GOT3 (cell line): ENCODE measurements at places on chromosomes 3 and 15.
A peak's percentile ranks its signal among the peaks of the same experiment; 100 is the strongest.

DNA sequence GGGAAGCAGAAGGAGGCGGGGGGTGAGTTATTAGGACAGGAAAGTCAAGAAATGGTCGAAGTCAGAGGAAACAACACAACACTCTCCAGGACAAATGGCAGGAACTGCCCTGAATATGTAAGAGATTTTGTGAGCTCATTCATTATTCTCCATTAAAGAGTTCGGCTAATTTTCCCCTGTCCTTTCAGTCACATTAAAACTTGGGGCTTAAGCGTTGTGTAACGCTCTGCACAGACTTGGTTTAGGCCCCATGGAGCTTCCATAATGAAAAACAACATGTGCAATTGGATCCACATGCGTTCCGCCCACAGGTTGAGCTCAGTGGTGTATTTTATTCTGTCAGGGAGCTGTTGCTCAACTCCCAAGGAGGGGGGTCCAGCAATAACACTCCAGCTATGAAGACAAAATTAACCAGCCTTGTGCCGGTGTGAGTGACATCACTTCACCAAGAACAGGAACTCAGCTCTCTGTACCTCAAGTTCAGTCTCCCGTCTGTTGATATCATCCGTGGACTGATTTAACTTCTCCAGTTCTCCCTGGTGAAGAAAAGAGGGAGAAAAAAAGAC is 2.3 kb downstream of the SH3BP5 start:
- DNase-seq, result no peak

- no peak for DNase-seq
Observed at GRCh38 chr15:79004336-79004735, 59.5 kb upstream of the CTSH start.

DNA sequence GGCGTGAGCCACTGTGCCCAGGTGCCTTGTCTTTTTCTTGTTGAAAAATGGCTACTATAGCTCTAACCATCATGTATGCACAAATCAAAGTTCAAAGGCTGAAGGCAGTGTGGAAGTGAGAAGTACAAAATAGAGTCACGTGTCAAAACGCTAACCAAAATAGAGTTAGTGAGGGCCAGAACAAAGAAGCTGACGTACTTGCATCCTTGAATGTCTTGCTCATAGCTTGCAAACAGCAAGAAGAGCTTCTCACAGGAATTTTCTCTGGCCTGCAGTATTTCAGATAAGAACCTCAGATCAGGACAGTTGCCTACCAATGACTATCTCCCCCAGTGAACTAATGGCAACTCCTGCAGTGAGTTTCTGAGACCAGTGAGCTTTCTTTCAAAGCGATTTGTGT is 713.5 kb downstream of the GRM7 start:
- DNase-seq, result no peak

DNA sequence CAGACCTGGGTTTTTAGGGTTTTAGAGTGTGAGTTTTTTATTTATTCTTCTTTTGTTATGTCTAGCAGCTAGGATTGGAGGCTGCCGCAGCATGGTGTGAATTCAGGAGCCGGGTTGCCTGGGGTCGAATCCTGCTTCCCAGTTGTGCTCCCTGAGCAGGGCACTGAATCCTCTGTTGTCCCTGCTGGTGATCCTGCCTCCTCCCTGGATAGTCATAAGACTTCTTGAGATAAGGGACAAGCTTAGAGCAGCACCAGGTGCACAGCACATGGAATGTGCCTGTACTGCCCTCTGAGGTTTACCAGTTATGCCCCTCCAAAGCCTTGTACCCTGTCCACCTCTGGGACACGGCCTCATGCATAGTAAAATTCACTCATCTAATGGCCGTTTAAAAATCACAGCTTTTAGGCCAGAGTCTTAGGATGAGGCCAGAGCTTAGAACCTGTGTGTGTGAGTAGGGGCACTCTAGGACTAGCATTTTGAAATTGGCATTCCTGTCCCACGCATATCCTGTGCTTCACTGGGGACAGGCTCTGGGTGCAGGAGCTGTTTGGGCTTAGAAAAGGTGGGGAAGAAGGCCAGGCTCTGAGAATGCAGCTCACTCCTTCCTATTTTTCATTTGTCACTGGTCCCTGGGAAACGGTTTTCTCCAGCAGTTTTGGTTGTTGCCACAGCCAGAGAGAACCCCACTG is 47.7 kb downstream of the CHCHD6 start:
- DNase-seq, result no peak

GRCh38 chr3:187717572-187717971 is 15.2 kb upstream of the RTP2 start:
- no peak for DNase-seq

GRCh38 chr3:127593178-127593577 is 2.6 kb upstream of the TPRA1 start:
- no peak for DNase-seq

GRCh38 chr3:53154881-53155285 is 6.1 kb upstream of the PRKCD start:
- DNase-seq, result peak; percentile 27

- no peak for DNase-seq
Observed at GRCh38 chr3:133273346-133273745, 126.5 kb upstream of the BFSP2 start.

DNA sequence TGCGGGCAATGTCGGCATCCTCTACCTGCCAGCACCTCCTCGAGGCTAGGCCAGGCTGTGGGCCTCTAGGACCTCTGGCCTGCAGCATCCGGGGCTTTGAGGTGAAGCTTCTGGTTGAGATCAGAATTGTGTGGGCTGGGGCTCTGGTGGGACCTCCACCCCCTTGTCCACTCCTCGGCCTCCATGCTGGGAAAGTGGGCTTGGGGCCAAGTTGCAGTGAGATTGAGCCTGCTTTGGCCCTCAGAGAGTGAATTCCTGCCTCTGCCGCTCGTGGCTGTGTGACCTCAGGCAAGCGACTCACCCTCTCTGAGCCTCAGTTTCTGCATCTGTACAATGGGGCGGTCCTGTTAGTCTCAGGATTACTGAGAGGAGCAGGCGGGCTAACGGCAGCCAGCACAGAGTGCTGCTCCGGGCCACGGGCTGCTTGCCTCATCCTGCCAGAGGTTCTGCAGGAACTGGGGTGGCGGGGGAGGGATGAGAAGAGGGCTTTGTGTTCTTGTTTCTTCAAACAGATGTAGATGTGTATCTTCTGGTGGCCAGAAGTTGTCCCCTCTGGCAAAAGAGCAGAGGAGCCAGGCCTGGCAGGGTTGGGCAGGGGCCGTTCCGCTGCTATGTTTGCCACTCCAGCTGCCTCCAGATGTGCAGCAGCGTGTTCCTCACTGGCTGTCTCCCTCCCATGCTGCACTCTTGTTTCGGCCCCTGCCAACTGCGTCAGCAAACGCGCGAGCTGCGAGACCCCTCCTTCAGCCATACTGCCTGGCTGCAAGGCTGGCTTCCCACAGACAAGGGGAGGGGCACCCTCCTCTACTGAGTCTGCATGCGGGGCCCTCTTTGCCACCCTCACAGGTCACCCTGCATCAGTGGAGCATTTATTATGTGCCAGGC is 33.7 kb downstream of the FBLN2 start:
- no peak for DNase-seq

DNA sequence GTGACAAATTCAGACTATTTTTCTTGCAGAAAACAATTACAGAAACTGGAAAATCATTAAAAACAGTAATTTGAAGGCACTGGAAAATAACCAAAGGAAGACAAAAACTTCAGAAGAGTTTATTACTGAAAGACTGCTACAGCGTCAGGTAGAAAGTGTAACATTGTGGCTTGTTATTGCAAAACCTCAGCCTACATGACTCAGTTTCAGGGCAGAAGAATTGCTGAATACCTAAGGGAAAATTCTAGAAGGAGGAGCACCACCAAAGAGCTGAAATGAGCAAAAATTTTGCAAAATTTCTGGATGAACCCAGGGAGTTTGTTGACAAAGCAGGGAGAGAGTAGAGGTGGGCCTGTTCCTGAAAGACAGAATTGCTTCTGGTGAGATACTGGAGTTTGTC is 219.6 kb downstream of the C3orf38 start:
- no peak for DNase-seq

DNA sequence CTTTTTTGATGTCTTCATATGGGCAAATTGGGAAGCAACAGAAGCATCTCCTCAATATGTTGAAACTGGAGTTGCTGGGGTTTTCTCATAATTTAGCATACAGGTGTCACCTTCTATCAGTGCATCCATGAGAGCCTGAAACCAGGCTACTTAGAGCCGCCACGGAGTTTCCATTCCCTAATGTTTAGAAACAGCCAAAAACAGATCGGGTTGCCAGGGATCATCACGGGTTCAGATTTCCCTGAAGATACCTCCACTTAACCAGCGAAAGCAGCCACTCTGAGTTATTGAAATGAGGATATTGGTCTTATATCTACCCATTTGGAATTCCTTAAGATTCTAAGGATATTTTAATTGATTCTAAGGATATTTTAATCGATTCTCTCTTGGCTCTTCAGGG is 14.5 kb downstream of the TERB2 start:
- no peak for DNase-seq

- DNase-seq, result no peak
Observed at GRCh38 chr15:40398413-40398873, 7.2 kb upstream of the IVD start.

- no peak for DNase-seq
Observed at GRCh38 chr15:57649138-57649537, 57.4 kb upstream of the POLR2M start.

DNA sequence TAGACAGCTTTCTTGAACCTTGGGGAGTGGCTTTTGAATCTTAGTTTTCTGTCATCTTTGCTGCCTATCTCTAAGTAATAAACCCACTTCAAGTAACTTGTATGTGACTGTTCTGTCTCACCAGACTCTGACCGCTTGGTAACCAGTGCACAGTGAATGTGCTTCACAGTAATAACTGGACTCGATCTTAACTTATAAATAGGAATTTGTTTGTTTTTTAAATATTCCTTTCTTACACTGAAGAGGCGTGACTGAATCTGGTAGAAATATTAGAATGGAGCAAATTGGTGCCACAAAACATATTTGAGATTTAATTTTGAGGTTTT is 318.0 kb downstream of the GBE1 start:
- DNase-seq, result no peak

GRCh38 chr3:46845860-46846623 is 17.2 kb downstream of the MYL3 start:
- peak; percentile 53 for DNase-seq

DNA sequence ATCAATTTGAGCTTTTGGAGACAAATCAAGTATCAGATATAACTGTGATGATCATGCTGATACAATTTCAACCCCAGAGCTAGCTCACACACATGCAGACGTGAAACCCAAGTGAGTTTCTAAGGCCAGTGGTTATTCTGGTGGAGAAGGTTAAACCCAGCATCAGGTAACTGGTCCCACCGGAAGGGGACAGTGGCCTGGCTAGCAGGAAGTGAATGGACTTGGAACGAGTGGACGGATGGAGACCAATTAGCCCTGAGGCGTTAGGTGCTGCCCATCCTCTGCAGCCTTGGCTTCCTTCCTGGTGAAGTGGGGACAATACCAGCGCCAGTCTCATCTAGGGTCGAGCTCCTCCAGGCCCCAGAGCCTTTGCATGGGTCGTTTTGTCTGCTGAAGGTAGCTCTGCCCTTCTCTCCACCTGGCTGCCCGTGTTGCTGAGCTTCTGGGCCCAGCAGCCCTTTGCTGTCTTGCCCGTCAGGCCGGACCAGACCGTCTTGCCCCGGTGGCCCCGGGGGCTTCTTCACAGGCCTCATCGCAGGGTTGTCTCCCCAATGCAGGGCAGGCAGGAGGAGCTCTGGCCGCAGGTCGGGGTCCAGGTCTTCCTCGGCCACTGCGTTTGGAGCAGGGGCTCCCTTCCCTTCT is 915 bp upstream of the KCTD6 start:
- DNase-seq, result no peak

GRCh38 chr3:39750712-39751111 is 58.7 kb upstream of the MYRIP start:
- DNase-seq, result no peak

DNA sequence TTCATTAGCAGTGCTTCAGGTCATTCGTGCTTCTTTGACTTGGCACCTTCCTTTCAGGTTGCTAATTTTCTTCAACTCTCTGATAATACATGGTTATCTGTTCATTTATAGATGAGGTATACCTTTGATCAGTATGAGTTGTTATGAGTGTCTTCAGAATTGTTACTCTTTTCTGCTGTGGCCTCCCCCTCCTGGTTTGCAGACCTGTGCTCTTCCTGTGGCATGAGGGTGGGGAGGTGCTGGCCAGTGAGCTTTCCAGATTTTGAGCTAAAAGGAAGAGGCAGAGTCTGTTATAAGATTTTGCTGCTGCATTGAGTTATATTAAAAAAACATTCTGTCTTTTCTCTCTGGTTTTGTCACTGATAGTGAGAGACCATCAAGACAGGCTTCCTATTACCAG is 30.8 kb upstream of the GOLGA6L9 start:
- no peak for DNase-seq

GRCh38 chr3:174156200-174156599 is 702.9 kb upstream of the NAALADL2 start:
- no peak for DNase-seq

GRCh38 chr3:126361211-126361610 is 4.0 kb upstream of the KLF15 start:
- no peak for DNase-seq

DNA sequence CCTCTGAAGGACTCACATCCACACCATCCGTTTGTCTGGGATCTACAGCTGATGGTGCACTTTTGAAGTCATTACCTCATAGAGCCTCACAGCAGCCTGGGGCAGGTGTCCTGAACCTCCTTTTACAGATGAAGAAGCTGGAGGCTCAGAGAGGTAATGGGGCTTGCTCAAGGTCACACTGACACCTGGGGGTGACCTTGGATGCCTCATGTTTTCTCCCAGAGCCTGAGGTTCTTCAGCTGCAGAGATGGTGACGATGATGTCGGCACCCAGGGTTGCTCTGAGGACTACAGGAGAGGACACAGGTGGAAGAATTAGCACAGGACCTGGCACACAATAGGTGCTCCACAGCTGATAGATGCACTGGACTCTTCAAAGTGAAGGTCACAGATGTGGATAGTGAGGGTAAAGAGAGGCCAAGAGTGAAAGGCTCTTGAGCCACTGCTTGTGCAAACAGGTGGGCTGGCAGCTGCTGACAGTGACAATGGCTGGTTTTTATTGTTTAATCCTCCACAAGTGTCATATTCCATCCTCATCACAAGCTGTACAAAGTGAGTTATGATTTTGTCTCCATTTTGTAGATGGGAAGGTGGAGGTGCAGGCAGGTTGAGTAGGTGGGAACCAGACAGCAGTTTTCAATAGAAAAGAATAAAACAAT is 17.4 kb upstream of the ATP2B2 start:
- no peak for DNase-seq

- DNase-seq, result no peak
Observed at GRCh38 chr3:123540285-123540684, 44.6 kb downstream of the HACD2 start.

- no peak for DNase-seq
Observed at GRCh38 chr3:127902486-127902885, 12.5 kb upstream of the KBTBD12 start.

- no peak for DNase-seq
Observed at GRCh38 chr3:44516230-44516629, 38.8 kb upstream of the ZNF445 start.

- DNase-seq, result no peak
Observed at GRCh38 chr3:151816091-151816604, 2.2 kb downstream of the AADAC start.
